ENCODE measurements at places on chromosomes 2 and 18.

DNA sequence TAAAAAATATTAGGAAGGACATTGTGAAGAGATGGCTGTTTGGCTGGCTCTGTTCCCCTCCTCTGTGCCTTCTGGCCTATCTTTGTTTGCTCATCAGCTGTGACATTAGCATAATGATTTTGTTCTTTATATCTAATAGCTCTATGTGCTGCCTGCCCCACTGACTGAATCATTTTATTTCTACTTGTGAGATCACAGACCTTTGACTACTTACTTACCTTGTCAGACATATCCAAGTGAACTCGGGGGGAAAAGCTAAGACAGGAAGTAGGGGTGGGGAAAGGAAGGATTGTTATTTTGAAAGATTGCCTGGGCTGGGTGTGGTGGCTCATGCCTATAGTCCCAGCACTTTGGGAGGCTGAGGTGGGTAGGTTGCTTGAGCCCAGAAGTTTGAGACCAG, 104.2 kb downstream of the ASAP2 start:
- no peak for DNase-seq

DNA sequence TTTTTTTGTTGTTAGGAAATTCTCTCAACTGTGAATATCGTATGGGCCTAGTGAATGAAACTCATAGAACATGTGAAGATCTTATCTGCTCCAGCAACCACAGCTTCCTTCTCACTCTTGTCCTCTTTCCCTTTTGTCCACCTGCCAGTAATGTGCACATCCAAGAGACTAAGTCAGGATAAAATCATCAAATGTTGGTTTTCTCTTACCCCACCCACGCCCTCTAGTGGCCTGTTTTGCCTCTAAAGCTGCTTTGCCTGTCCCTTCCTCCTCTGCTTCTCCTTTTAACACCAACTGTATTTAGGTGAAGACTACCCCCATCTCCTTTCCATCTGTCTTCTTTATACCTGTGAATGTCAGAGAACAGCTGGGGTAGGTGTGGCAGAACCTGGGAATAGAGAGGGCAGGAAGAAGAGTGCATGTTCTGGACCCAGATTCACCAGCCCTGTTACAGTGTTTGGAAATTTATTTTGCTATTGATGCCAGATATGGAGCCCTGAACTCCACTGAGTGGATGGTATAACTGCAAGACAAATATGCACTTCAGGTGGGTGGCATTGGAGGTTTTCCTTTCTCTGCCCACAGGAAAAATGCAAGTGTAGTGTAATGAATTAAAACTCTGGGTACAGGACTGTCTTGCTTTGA, 8.4 kb upstream of the MGAT5 start:
- DNase-seq, result peak; percentile 40

DNA sequence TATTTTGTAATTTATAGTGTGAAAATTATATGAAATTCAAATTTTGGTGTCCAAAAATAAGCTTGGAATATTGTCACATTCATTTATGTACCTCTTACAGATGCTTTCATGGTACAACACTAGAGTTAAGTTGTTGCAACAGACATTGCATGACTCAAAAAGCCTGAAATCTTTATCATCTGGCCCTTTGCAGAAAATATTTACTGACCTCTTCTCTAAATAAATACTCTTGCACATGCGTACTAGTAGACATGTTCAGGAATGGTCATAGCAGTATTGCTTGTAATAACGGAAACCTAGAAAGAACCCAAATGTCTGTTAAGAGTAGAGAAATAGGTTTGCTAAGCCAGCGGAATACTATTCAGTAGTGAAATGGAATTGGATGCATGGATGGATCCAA, 60.4 kb downstream of the GALNT1 start:
- no peak for DNase-seq

GRCh38 chr2:232117413-232117812, 155.9 kb downstream of the DIS3L2 start:
- no peak for DNase-seq

- DNase-seq, result no peak
Observed at GRCh38 chr2:101121174-101121573, 30.0 kb downstream of the TBC1D8 start.

- no peak for DNase-seq
Observed at GRCh38 chr2:158202161-158202815, 100.6 kb downstream of the UPP2 start.

DNA sequence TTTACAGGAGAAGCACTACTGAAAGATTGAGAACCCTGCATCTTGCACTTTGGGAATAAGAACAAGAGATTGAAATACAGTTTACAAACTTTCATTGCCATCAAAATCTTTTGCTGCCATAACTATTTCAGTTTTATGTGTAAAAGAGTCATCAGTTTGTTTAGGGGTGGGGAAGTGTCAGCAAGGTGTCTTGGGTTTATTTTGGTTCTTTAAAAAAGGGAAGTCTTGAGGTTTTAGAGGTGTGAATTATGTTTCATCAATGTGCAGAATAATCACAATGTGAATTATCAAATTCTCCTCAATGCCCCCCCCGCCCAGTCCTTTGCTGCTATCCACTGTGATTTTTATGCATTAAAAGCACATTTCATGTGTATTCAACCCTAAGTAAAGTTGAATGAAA, 37.4 kb downstream of the SOCS6 start:
- DNase-seq, result no peak

DNA sequence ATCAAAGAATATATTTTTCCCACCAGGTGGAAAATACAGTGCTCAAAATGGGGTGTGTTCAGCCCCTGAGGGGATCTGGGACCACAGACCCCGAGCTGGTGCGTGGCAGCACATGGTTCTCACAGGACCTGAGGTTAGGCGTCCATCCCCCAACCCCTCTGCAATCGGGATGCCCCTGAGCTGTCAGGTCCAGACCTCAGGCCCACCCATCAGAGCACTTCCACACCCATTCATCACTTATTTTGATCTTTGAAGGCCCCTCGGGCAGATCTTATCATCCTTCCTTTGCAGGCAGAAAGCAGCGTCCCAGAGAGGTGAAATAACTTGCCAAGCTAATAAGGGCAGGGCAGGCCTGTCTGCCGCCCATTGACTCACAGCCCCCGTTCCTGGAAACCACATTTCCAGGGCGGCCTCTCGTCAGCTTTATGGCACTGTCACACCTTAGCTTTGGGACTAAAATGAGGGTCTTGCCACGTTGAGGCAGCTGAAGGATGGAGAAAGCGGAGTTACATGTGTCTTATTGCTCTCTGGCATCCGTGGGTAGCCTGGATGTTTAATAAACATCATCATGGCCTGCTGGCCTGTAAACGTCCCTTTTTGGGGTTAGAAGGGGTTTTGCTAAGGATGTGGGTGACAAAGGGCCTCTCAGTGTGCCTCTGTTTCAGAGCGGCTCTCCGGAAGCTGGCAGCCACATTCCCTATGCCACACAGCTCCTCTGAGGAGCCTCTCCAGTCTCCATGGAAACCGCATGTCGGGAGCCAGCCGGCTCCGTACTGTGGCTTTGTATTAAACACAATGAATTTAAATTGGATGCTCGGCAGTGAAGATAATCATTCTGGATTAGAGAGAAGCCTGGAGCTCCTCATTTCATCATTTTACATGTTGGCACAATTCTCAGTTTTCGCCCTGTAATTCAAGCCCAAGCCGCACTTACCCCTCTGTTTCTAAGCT, 58.3 kb upstream of the MAPRE3 start:
- peak; percentile 81 for DNase-seq

DNA sequence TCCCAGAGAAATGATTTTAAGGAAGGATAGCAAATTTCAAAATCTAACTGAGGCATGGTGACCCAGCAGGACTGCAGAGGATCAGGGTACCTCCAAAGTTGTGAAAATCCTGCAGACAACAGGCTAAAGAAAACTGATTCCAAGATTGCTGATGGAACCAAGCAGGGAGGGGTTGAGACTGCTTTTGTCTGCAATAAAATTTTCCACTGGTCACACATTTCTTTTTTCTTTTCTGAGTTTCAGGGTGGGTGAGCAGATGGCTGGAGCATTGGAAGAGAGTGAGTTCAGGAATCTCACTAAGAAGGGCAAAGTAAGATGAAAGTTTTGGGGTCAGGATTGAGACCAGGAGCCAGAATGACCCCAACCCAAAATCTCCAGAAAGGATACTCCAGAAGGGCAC, 321.0 kb downstream of the TNS1 start:
- DNase-seq, result no peak

DNA sequence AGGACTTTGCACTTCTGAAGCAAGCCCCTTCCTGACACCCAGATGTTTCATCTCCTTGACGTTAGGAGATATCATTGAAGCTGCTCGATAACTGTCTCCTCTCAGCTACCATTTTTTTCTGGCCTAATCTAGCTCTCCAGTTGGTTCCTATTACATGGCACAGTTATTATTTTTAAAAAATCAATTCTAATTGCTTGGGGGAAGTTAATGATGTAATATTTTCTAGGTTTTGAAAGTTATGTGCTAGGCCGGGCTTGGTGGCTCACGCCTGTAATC, 22.5 kb upstream of the RAB31 start:
- no peak for DNase-seq

DNA sequence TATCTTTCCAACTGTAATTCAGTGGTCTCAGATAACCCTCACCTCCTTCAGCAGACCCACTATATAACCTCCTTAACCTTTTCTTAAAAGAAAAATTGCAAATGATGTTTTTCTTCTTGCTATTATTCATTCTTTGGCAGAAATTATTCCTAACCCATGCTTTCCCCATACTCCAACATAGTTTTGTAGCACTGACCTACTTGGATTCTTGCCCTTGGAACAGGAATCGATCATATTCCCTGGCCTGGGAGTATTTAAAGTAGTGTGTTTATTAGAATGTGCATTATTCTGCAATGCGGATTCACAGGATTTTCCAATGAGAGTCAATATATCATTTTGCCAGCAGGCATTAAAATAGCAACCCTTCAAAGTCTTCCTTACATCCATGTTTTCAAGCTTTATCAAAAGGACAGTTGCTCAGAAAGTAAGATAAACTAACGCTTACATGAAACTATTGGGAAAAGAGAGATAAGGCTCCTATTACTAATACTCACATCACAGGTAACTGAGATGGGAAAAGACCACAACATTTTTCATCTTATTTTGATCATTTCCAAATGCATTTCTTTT, 37.4 kb downstream of the CHN1 start:
- DNase-seq, result no peak

- DNase-seq, result no peak
Observed at GRCh38 chr2:196226707-196227065, 55.3 kb upstream of the STK17B start.

DNA sequence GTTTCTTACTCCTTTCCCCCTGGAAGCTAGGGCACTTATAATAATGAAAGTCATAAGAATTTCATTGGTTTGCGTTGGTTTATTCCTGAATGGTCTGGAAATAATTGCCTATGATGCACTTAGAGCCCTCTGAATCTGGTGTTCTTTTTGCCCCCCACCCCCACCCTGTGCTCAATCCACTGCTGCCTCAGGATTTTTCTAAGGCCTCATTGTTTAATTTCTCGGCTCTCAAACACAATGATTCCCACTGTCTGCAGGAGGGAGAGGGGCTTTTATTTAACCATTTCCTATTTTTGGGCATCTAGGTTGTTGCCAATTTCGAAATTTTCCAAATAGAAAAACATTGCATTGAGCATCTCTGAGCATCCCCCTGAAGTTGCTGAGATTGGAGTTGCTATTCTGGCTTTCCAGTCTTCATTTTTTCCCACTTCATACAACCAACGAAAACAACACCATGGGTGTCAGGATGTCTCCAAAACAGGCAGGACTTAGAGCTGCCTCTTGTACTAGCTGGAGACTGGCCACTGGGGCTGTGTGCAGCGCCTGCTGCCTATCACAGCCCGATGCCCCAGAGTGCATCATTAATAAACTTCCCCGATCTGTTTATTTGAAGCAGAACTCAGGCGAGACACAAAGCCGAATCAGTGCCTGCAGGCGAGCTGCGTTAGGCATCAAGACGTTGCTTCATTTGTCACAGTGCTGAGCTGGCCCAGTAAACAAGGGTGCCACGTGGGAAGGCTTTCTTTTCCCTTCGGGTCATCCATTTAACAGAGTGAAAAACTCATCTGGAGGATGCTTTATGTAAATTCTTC, 1.8 kb upstream of the PCARE start:
- peak; percentile 53 for DNase-seq

DNA sequence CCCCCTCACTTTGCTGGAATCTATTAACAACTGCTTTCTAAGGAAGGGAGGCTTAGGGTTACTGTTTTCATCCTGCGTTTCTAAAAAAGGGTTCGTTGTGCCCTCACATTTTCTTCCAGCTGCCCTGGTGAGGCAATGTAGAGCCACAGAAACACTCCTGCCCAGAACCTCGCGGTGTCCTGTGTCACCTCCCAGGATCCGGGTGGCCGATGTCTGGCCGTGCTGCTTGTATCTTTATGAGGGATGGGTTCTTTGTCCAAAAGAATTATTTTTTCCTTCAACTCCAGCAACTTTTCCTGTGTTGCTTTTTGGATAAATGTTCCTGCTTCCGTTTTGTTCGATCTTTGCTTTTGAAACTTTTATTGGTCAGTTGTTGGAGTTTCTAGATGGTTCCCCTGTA, 291.8 kb upstream of the HS6ST1 start:
- DNase-seq, result no peak
